HT-29 (cell line): ENCODE measurements at places on chromosomes 4 and X.

- DNase-seq, result no peak
Observed at GRCh38 chrX:85017721-85018120, 14.0 kb downstream of the APOOL start.

DNA sequence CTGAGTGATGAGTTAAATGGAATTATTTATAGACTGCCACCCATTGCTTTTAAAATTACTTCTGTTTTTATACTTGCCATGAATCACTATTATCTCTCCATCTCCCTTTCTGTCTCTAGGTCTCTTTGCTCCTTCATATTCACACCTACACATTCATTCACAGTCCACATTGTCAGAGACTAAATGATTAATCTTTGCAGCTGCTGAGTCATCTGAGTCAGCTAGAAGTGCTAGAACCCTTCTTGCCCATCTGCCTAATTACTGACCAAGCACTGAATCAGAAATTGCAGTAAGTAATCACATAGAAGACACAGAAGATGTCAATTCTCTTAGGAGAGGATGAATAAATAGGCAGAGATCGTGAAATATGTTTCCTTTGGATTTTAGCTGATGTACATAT, 31.6 kb upstream of the RPS6KA6 start:
- peak; percentile 10 for DNase-seq

GRCh38 chr4:186719925-186720694, 3.5 kb downstream of the FAT1 start:
- peak; percentile 48 for DNase-seq

DNA sequence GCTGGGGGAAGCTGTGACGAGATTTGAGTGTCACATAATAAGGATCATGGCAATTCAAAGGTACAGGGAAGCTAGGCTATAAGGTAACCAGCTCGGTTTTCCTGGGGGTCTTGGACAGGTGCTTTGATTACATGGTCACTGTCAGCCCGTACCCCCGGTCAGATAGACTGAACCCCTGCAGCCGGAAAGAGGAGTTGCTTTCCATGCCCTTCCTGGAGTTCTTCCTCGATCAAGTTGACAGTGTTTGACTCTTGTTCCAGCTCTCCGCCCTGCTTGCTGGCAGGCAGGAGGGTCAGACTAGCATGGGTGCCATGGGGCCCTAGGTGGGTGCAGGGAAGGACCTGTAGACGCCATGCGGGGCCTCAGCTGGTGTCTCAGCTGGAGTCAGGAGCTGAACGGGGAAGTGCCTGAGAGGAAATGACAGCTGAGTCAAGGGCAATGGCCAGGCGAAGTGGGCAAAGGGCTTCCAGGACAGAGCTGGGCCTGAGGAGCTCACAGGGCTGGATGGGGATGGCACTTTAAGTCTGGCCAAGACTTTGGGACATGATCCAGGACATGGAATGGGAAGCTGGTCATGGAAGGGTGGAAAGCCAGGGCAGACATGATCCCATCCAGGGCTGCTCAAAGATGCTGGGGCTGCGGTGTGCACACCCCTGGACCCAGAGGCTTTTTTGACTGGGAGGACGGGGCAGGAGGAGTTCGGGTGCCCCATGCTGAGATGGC, 1.6 kb downstream of the TMEM187 start:
- DNase-seq, result peak; percentile 21

GRCh38 chr4:171981185-171981584, 168.0 kb downstream of the GALNTL6 start:
- DNase-seq, result no peak

GRCh38 chr4:155271557-155271956, 63.1 kb downstream of the NPY2R start:
- DNase-seq, result no peak

- DNase-seq, result no peak
Observed at GRCh38 chr4:128942607-128943006, 133.1 kb downstream of the JADE1 start.

DNA sequence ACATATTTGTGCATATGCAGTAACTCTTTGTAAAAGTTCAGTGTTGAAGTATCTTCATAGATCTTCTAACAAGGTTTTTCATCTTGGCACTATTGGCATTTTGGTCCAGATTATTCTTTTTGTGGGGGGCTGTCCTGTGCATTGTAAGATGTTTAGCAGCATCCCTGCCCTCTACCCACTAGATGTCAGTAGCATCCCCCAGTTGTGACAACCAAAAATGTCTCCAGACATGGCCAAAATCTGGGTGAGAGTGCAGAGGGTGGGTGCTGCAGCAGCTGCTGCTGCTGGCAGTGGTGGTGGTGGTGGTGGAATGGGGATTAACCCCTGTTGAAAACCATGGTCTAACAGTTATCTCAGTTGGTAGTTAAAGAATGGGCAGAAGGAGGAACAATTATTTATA, 370.0 kb downstream of the GPAT3 start:
- peak; percentile 39 for DNase-seq
